Renal cortical epithelial cell (primary cell): ENCODE measurements at places on chromosomes 7 and 10.

DNA sequence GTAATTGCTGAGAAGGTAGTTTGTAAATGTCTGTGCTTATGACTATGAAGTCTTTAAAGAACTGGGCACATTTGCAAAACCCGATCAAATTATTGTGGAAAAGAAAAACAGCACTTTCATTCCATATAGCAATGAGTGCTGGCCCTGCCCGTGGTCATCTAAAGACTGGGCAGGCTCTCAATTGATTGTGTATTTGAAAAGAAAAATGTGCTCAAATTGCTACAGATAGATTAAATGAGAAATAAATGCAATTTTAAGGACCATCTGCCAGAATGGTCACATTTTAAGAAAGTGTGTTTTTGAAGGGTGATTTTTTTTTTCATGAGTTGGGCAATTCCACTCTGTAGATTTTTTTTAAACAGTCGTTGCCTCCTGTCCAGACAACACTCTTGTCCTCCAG, 672.2 kb downstream of the SDK1 start:
- DNase-seq, result no peak

GRCh38 chr10:96446966-96447596, 66.6 kb downstream of the TLL2 start:
- no peak for DNase-seq

GRCh38 chr7:128665057-128665456, 7.0 kb upstream of the GARIN1A start:
- DNase-seq, result no peak

GRCh38 chr7:7639421-7639820, 1.1 kb upstream of the UMAD1 start:
- DNase-seq, result no peak

DNA sequence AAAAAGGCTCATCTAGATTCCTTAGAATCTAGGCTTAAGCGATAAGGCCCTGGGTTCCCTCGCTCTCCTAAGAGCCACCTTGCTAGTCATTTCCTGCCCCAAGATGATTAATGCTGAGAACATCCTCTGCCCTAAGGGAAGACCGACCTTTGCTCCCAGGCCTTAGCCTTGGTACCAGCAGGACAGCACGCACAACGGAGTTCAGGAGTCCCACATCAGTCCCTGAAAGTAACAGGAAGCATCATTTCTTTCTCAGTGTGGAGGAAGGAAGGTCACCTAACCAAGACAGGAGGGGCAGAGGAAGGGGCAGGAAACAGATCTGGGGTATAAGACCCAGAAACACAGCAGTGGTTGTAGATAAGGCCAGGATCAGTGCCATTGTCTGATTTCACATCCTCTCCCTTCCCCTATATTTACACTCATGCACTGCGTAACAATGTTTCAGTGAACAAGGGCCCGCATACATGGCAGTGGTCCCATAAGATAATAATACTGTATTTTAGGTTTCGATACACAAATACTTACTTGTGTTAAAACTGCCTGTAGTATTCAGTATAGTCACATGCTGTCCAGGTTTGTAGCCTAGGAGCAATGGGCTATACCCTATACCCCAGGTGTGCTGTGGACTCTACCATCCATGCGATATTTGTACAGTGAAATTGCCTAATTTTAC, 8.1 kb upstream of the FAM107B start:
- peak; percentile 70 for DNase-seq

DNA sequence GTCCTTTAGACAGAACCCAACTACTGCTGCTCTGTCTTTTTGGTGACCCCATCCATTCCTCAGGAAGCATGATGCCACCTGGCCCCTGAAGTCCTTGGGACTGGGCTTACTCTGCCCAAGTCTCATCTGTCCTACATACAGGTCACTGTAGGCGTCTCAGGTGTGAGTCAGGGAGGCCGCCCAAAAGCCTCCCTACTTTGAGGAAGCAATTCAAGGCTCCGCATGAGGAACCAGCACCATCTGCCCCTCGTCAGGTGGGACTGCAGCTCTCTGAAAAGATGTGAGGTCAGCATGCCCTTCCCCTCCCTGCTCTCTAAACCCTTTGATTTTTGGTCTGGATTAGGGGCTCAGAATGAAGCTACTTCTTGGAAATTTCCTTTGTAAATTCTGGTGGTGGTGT, 354.8 kb downstream of the CXCL12 start:
- no peak for DNase-seq
